ENCODE measurements at places on chromosomes 7 and 10.

- no peak for DNase-seq
These were observed 61.2 kb upstream of the LBX1 start for GRCh38 chr10:101290431-101290830.

GRCh38 chr10:122310311-122311050, 39.4 kb downstream of the BTBD16 start:
- no peak for DNase-seq

- DNase-seq, result no peak
These were observed 66.0 kb upstream of the FGL2 start for GRCh38 chr7:77265666-77266065.

GRCh38 chr7:44042221-44042620, 2.3 kb upstream of the DBNL start:
- DNase-seq, result no peak

DNA sequence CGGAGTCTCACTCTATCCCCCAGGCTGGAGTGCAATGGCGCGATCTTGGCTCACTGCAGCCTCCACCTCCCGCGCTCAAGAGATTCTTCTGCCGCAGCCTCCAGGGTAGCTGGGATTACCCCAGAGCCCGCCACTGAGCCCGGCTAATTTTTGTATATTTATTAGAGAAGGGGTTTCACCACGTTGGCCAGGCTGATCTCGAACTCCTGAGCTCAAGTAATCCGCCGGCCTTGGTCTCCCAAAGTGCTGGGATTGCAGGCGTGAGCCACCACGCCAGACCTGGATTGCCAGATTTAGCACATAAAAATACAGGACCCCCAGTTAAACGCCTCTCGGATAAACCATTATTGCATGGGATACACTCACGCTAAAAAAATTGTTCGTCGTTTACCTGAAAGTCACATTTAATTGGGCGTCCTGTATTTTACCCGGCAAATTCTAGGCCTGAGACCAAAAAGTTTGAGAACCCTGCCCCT, 375 bp upstream of the GATAD1 start:
- no peak for DNase-seq

DNA sequence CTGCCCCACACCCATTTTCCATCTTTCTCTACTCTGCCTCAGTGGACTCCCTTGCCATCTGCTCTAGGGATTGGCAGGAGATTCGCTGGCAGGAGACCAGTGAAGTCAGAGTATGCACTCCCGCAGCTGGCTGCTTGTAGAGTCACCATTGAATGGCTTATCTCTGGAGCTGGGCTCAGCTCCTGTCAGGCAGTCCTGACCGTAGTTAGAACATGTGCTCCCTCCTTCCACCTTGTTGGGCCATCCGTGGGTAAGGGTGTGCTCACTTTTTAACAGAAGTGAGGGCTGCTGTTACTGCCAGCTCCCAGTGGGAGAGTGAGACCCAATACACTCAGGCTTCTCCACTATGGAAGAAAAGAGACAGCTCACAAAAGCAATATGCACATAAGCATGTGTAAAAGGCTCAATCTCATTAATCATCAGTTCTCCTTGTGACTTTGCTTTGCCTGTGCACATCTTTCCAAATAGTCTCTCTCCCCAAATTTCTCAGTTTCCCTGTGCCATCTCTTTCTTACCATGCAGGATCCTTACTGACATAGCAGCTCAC, 773.3 kb downstream of the GRID1 start:
- DNase-seq, result no peak

Measured in NCI-H1105 (cell line).